Esophagus squamous epithelium (tissue), 5 donors: ENCODE measurements at places on chromosomes 11 and 22.

DNA sequence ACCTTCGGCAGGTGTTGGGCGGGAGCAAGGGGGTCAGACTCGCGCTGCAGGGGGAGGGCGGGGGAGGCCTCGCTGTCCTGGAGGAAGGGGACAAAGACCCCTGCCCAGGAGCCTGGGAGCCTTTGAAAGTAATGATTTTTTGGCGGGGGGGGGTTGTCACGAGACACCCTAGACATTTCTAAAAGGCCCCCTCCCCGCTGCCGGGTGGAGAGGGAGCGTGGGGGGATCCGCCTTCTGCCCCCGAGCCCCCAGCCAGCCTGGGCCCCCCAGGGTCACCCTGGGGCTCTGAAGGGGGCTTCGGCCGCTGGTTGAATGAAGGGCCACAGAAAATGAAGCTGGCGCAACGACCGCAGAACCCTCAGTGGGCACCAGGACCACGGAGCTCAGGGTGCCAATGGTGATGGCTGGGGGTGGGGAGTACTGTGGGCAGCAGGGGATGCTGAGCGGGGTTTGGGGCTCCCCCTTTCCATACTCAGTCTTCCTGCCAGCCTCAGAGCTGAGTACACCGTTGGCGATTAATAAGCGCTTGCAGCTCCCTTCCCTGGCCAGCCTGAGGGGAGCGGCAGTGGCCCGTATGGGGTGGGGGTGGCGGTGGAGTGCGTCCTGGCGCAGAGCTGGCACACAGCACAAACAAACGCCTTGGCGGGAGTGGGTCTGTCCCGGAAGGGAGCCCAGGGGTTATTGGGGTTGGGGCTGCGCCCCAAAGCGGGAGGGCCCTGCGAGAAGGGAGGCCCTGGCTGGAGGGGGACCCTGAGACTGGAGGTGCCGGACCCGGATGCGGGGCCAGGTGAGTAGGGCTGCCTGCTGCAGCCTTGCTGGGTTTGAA is 1.2 kb upstream of the DUSP8 start:
- DNase-seq = no peak

DNA sequence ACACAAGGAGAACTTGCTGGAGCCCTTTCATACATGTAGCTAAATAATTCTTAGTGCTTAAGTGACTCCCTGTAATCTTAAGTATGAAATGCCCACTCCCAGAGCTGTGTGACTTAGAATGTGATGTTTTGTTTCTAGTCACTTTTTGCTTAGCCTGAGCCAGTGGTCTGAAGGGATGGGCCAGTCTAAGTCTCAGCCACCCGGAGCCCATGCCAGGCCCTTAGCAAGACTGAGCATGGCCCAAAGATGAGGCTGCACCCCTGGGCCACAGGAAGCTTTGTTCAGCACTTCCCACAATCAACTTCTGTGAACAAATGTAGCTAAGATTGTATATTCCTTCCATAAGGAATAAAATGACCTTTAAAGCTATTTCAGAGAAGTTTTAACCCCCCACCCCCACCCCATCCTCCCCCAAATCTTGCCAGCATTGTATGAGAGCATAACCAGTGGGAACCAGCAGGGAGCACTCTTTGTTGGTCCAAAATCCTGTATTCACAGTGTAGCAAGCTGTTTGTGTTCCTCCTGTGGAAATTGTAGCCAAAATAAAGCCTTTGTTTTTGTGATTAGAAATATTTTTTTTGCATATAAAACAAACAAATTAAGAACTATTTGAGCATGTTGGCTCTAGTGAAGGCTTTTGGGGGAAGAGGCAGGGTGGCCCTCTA is 73.8 kb upstream of the GAL start:
- no peak for DNase-seq

DNA sequence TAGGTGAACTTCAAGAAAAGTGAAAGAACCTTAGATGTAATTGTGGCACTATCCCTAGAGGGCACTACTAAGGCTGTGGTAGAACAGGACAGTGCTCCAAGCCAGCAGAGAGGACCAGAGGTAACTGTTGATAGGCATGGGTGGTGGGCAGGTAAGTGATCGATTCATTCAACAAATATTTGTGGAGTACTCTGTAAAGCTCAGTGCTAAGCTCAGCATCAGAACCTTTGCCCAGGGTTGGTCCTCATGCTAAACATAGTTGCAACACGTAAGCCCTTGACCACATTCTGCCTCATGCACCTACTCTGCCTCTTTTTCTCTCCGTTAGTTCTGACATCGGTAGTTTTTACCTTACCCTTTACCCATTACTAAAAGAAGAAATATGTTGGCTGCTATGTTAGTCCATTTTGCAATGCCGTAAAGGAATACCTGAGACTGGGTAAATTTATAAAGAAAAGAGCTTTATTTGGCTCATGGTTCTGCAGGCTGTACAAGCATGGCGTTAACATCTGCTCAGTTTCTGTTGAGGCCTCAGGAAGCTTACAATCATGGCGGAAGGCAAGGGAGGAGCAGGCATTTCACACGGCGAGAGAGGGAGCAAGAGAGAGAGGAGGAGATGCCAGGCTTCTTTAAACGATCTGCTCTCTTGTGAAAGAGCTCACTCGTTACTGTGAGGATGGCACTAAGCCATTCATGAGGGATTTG is 18.4 kb upstream of the NNMT start:
- DNase-seq = no peak

GRCh38 chr11:126538071-126538470 is 182.6 kb downstream of the ST3GAL4 start:
- no peak for DNase-seq

GRCh38 chr11:17157761-17158160 is 50.0 kb downstream of the PIK3C2A start:
- DNase-seq = no peak

GRCh38 chr11:23569547-23569946 is 709.3 kb upstream of the CCDC179 start:
- DNase-seq = no peak

- DNase-seq = no peak
Measured at GRCh38 chr11:101435408-101435973, 148.3 kb downstream of the TRPC6 start.

- DNase-seq = no peak
Measured at GRCh38 chr11:1181853-1182535, 24.2 kb downstream of the MUC5AC start.

DNA sequence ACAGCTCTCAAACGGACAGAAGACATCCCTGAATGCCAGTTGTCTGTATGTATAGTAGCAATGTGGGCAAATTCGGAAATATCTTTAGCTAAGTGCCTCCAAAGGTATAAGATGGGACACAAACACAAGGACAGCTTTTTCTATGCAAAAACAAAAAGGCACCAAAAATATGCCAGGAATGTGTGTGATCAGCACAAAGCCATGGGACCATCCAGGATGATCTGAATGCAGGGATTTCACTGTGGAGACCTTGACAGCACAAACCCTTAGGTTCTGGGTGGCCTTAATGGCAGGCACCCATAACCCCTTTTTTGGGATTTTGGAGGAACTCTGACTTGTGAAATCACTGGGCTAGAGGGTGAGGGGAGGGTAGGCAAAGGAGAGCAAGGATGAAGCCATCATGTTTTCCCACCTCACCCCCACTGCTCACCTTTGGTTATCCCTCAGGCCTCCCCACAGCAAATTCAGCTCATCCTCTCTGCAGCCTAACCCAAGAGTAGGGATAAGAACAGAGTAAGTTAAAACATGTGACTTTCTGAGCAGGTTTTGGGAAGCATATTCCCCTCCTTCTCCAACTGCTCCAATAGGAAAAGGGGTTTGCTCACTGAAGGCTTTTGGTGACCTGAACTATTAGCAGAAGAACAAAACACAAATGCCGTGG is 154.6 kb downstream of the SNX19 start:
- no peak for DNase-seq

DNA sequence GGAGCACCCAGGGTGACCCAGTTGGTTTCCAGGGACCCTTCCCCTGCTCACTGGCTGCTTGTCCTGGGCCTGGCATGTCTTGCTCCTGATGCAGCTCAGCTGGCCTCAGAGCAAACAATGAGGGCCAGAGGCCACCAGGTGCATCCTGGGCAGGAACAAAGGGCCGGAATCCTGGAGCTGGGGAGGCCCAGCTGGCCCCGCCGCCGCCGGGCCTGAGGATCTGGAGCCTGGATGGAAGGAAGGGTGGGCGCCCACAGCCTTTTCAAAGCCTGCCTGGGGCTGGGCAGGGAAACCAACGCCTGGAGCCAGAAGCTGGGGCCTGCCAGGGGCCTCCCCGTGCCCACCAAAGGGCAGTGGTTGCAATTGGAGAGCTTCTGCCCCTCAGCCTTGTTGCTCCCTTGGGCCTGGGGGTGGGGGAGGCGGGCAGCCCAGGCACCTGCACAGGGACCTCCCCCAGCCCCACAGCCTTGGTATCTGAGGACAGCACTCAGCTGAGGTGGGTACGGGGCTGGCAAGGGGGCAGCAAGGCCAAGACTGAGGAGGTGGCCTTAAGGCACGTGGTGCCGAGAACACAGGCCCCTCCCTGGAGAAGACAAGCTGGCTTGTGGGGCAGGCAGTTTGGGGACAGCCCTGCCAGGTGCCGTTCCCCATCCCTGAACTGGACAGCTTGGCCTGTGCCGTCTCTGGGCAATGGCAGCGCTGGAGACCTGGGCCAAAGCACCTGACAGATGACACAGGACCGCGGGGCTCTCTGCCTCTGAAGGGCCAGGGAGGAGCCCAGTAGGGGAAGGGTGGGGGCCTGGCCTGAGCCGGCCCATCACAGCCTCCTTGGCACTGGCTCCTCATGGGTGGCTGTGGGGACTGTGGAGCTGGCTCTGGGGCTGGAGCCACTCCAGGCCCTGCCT is 7.1 kb upstream of the ADORA2A start:
- no peak for DNase-seq
